CD8-positive, alpha-beta memory T cell (primary cell): ENCODE measurements at places on chromosomes 1 and 21.

GRCh38 chr1:78060857-78061563 lies 15.2 kb downstream of the GIPC2 start:
- H3K4me1 ChIP-seq, result no peaks in the 10 kb centered on the region
- DNase-seq, result no peak
- no peak overlapping the region for H3K27ac ChIP-seq
- no peak overlapping the region for H3K4me3 ChIP-seq
- H3K27me3 ChIP-seq, result no peaks in the 10 kb centered on the region

DNA sequence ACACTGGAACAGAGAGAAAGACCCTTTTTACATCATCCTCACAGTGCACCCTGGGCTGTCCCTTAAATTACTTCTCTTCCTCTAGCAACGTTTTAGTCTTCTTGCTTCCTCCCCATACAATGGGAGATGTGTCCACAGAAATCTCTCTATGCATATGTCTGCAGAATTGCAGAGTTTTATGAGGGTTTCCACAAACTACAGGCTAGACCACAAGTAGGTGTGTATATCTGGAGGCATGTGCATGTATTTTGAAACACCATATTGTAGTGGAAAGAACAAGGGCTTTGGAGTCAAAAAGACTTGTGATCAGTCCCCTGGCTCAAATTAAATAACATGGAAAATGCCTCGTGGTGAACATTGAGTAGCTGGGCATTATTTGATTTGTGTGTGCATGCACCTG lies 121.3 kb upstream of the IPO9 start:
- no peak overlapping the region for H3K27ac ChIP-seq
- H3K4me3 ChIP-seq, result no peak overlapping the region
- no peak for DNase-seq
- no peaks in the 10 kb centered on the region for H3K36me3 ChIP-seq

- H3K4me1 ChIP-seq, result no peaks in the 10 kb centered on the region
- no peak for DNase-seq
- H3K27ac ChIP-seq, result no peak overlapping the region
- no peak overlapping the region for H3K4me3 ChIP-seq
These were observed 217.6 kb downstream of the SDCCAG8 start for GRCh38 chr1:243473227-243474135.

GRCh38 chr1:211951856-211952255 lies 83.5 kb downstream of the INTS7 start:
- no peak overlapping the region for H3K27ac ChIP-seq
- H3K4me1 ChIP-seq, result peaks cover 9% of the 10 kb centered on the region
- H3K4me3 ChIP-seq, result no peak overlapping the region
- no peaks in the 10 kb centered on the region for H3K36me3 ChIP-seq
- DNase-seq, result no peak

- no peaks in the 10 kb centered on the region for H3K4me1 ChIP-seq
- DNase-seq, result no peak
- H3K4me3 ChIP-seq, result no peak overlapping the region
- H3K27ac ChIP-seq, result no peak overlapping the region
These were observed 273.8 kb downstream of the PTBP2 start for GRCh38 chr1:96995351-96995750.
